ENCODE measurements at places on chromosomes 1 and 21.

GRCh38 chr1:100907887-100908286, 12.0 kb downstream of the SLC30A7 start:
- DNase-seq: no peak

DNA sequence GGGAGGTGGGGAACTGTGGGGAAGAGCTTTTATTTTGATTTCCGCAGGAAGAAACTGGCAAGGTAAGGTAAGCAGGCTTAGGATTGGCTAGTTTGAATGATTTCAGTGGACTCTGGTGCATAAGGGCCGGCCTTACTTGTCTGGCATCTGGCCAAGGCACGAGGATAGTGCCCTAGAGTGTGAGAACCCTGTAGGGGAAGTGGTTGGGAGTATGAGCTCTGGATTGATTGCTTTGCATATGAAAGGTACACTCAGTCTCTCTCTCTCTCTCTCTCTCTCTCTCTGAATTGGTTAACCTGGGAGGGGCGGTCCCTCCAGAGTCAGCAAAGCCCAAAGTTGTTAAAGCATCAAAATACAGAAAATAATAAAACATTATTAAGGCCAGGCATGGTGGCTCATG, 463.0 kb downstream of the SIPA1L2 start:
- DNase-seq: peak; percentile 6

DNA sequence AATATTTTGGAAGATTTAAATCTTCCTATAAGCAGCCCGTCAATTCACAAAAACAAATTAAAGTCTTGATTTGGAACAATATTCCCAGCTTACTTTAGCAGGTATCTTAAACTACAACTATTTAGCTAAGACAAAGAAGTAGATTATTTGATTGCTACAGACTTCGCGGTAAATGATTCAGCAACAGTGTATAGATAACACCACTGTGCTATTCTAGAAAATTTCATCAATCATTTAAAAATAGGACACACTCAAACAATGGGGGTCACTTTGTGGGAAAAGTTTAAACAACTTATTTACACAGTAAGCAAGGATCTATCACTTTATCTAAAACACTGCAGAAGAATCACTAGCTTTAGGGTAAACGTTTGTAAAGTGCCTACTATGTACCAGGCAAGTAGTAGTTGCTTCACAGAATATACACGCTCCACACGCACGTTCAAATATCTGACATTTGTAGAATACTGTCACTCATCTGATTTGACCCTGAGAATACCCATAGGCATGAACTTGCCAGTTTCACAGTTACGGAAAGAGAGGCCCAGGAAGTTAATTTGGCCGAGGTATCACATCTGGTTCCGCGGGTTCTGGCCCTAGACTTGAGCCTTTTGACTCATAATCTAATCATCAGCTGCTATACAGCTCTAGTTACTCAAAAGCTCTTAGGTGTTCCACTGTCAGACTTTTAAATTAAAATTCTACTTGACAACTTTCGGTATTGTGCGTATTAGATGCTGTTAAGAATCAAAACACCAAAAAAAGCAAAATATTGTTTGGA, 876 bp downstream of the DENND2C start:
- peak; percentile 7 for DNase-seq

DNA sequence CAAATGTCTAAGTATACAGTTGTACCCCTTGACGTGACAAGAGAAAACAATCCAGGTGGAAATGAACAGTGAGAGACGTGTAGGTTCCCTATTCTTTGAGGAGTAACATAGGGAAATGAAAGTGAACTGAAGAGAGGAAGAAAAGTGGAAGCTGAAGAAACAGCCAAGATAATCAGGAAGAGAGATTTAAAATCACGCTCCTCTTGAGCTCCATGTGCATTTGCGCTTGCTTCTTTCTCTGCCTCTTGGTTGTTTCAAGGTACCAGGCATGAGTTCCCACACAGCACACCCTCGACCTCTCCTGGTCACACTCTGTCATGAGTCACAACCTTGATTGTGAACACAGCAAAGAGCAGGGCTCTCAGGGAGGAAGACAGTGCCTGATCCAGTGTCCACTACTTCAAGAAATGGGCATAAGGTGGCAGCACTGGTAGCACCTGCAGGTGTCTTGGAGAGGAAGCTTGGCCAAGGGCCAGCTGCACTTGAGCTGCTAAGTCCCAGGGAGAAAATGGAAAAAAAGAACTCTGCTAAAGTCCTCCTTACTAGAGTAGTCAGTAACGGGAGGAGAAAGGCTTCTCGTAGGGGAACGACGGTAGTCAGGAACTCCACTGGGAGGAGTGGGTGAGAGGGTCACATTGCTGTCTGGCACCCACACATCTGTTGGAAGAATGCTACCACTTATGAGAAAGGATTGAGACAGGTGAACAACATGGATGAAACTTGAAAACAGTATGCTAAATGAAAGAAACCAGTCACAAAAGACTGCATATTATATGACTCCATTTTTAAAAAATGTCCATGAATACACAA, 18.3 kb upstream of the ARID1A start:
- DNase-seq: peak; percentile 89

GRCh38 chr1:10374442-10374860, 24.4 kb upstream of the PGD start:
- no peak for DNase-seq

DNA sequence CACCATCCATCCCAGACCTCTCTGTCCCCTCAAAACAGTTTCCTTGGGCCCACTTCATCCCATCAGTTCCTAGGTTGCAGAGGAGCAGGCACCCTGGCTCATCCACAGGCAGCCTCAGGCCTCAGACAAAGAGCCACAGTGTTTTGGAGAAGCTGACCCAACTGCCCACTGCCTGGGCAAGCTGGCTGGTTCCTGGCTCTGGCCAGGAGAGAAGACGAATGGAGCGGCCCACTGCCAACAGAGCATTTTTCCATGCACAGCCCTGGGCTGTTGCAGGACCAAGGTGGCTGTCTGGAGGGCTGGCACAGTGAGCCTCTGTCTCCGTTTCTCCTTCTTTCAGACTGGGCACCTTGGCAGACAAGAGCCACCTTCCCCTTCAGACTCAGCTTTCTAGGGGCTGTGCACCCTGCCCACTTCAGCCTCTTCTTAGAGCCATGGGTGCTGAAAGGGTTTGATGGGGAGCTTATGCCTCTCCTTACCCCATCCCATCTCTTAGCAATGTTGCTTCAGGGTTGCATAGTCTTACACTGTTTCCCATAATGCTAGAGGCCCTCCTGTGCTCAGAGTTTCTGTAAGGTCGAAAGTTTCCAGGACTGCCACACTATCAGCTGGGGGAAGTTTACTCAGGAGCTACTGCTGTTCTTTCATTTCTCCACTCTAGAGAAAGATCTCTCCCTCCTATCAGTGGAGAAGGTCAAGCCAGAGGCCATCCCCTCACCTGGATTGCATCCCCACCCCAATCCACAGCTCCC, 973 bp downstream of the FMOD start:
- no peak for DNase-seq

DNA sequence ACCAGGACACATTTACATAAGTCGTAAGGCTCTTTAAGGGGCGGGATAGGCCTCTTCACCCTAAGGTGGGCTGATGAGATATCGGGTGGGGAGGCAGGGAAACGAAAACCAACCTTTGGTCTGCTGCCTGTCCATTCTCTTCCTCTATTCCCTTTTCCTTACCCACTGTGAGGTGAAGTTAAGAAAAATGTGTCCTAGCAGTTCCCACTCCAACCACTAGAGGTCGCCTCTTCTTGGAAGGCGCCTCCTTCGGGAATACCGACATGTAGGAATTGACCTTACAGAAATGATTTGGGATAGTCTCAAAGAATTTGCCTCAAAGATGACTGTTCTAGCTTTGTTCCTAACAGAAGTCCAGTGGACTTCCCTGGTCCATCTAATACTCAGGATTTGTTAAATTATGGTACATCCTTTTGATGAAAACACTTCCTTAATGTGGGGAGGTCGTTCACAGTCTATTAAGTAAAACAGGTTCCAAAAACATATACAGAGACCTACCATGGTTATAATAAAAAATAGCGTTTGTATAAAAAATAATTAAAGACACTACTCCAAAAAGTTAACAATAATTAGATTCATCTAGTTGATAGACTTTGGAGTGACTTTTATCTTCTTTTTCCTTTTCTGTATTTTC, 14.1 kb downstream of the AZIN2 start:
- DNase-seq: peak; percentile 32

Data from hematopoietic multipotent progenitor cell treated with erythropoietin and hydrocortisone succinate and interleukin-3 and kit ligand, for 4 days (in vitro differentiated cells).